ENCODE measurements at places on chromosomes 4 and X. TPM values are rescaled to one million over a fixed set of nuclear protein-coding genes. Genes with fewer than 3 reads are reported as not detected.

Gene CXCL6
- not detected for total RNA-seq

Gene FOXR2
- total RNA-seq: not detected

Gene ADH7
- total RNA-seq: not detected

GRCh38 chr4:118955515-118955914, 66.9 kb downstream of the SYNPO2 start:
- DNase-seq: no peak

Gene FAM200B
- total RNA-seq: 33.8 TPM

- no peak for DNase-seq
Observed at GRCh38 chr4:168771251-168771650, 238.8 kb downstream of the CBR4 start.

Gene HTR2C
- total RNA-seq: not detected

DNA sequence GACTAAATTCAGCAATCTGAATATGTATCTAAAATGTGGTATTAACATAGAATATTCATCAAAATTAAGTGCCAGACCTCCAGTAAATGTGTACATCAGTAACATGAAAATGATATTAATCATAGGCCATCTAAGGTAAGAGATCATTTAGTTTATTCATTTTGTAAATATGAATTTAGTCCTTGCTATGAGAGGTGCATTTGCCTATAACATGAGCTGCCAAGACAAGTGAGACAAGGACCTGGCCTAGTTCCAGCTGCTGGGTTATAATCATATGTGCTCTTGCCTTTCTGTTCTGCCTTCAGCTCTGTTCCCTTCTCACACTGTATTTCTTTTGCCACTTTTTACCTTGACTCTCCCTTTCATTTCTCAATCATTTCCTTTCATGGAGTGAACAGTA, 160.0 kb downstream of the STIM2 start:
- no peak for DNase-seq

Gene CLTRN
- not detected for total RNA-seq
